ENCODE measurements at places on chromosomes 2 and 18.

GRCh38 chr2:172462849-172463381 is 35.5 kb downstream of the ITGA6 start:
- DNase-seq, result peak; percentile 74

DNA sequence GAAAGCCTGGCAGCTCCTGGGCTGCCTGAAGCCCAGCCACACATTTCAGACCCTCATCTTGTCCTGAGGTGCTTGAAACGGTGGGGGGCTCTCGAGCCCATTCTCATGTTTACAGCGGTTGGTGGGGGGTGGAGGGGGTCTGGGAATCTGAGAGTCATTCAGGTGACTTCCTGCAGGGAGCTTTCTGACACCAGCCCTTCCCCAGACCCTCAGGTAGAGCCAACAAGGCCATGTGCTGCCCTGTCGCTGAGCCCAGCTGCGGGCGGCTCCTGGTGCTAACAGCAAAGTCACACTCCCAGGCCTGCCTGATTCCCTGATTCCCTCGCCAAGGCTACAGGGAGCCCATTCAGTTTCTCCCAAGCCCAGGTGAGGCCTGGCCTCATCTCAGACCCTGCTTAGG is 324.9 kb upstream of the MEX3C start:
- no peak for DNase-seq

- no peak for DNase-seq
These were observed 195.1 kb downstream of the C1D start for GRCh38 chr2:67867735-67868134.

DNA sequence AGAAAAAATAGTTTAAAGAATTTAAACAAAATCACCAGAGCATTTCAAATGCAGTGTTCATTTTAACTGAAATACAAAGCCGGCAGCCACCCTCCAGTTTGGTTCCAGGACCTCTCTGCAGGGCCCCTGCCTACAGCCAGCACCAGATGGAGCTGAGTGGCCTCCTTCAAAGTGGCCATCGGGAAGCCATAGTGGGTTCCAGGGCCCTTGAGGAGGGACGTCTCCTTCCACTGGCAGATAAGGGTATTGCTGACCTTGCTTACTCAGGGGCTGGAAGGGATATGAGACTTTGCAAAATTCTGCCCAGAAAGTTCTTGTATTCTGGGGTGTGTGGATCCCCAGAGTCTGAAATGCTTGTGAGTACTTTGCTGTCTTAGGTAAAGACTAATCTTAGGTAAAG is 205.2 kb upstream of the APCDD1 start:
- no peak for DNase-seq

DNA sequence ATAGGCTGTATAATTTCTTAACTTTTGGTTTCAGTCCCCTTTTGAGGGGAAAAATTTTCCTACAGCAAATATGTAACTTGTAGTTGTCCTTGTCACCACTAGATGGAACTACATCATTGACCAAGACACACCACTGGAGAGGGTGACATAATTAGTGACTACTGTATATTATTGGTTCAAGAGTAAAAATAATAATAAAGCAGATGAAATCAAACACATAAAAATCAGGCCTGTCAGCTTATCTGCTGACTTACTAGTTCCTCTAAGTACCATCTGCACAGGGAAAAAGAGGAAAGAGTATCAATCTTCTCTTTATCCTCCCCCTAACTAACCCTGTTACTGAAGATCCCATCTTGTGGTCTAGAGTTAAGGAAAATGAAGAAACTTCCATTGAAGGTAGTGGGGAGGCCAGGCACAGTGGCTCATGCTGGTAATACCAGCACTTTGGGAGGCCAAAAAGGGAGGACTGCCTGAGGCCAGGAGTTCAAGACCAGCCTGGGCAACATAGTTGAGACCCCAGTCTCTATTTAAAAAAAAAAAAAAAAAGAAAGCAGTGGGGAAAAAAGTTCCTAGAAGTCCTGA is 29.6 kb upstream of the ENOSF1 start:
- DNase-seq, result peak; percentile 60

DNA sequence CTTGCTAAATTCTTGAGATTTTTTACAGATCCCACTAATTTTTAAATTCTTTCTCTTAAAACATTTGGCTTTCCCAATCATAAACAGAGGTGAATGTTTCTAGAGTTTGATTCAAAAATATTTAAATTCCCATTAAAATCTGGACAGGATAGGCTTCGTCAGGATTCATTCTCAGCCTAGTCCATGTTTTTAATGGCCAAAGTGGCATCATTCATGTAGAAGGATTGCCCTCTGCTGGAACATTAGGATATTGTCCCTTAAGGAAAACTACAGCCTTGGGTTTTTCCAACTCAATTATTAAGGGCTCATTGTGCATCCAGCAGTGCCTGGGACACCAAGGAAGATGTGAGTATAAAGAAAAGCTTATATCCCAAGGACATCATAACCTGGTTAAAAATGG is 71.7 kb downstream of the TPGS2 start:
- DNase-seq, result no peak

DNA sequence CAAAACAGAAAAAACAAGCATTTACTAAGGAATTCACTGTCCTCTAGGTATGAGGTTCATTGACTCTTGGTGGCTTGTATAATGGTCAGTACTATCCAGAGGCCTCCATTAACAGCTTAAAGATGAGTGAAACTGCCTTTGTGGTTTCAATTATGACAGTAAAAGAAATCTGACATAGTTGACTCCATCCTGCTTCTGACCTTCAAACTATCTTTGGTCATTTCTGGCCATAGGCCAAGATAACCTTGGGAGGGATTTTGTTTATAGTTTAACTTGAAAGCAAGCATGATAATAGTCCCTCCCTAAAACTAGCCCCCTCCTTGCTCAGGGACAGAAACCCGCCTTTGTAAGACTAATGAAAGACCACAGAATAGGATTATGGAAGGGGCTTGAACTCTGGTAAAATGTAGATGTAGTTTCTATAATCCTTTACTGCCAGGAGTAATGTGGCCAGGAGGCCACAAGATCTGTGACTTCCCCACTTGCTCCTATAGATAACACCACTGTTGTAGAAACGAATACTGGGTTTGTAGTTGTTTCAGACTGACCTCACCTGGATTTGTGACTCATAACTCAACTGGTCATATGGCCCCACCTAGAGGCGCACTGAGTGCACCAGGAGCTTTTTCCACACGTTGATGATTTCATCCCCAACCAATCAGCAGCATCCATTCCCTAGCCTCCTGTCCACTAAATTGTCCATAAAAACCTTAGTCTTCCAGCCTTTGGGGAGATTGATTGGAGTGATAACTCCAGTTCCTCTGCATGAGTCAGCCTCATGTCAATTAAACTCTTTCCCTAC is 8.6 kb upstream of the PLEKHM3 start:
- peak; percentile 35 for DNase-seq

DNA sequence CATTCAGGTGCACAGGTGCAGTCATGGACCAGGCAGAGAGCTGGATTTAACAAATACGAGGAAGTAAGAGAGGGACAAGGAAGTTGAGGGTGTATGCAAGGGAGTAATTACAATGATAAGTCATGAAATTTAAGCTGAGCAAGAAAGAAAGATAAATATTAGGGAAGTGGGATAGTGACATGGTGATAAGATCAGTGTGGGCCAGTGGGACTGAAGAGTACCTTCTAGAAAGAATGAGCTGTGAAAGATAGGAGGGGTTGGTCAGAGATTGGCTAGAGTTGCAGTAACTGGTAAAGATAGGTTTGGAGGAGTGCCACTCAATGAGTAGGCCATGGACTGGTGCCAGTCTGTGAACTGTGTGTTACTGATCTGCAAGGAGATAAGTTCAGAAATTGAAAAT is 200.8 kb upstream of the SIX3 start:
- no peak for DNase-seq

GRCh38 chr2:120750488-120751210 is 15.0 kb downstream of the GLI2 start:
- no peak for DNase-seq

GRCh38 chr2:40120026-40120425 is 331.9 kb downstream of the SLC8A1 start:
- DNase-seq, result no peak

GRCh38 chr2:127651971-127652550 is 6.1 kb downstream of the GPR17 start:
- DNase-seq, result no peak

- no peak for DNase-seq
These were observed 127.4 kb upstream of the AQP4 start for GRCh38 chr18:26992926-26993325.

DNA sequence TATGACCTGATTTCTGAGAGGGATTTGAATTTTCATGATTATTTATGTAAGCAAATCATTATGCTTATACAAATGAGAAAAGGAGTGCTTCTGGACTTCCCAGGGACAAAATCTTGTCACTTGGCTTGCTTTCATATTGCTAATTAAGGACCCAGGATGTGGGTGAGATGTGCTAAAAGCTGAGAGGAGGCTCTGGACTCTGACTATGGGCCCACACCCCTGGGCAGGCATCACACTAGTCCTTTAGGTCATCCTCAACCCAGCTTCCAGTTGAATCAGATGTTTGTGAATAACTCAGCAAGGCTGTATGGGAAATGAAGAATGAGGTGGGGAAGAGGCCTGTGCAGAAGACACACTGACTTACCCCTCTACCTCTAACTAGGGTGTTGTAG is 11.9 kb downstream of the IL1B start:
- no peak for DNase-seq

- DNase-seq, result no peak
These were observed 59.2 kb upstream of the IL1R1 start for GRCh38 chr2:102083393-102083703.

DNA sequence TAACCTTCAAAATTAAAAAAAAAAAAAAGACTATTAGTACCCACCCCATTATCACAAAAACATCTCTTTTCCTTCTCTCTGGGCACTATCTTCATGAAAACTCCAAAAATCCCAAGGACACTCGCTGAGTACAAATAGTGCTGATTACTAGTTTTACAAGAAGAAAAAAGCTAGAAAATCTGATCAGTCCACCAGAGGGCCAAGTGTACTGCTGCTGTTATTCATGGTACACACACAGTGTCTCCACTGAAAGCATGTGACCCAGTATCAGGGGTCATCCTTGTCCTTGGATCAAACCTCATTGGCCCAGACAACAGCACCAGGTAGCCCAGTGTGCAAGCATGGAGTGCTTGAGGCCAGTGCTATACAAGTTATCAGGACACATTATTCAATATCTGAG is 382.7 kb upstream of the KLHL29 start:
- DNase-seq, result no peak

DNA sequence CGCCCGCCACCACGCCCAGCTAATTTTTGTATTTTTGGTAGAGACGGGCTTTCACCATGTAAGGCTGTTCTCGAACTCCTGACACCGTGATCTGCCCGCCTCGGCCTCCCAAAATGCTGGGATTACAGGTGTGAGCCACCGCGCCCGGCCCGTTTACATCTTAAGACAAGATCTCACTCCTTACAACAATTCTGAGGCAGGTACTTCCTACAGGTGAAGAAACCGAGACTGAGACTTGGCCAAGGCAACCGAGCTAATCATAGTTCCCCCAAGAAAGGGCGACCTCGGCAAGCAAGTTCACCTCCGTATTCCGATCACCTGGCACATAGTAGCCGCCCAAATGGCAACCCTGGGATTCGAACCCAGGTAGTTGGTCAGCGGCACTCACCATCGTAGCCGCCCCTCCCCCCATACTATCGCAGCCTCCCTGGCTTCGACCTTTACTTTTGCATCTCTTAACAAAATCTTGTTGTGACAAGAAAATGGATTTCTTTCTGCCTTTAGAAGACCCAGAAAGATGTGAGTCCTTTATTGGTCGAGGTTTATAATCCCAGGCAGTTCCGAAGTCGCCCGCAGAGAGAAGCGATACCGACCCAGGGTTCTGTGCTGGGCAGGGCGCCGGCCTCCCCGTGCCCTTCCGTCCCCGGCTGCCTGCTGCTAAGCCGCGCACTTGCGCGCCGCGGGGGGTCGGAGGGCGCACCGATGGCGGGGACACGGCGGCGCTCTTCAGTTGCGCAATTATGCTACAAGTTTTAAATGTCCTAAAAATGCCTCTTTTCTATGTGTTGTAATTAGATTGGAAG is 1.1 kb upstream of the FZD5 start:
- DNase-seq, result no peak

- DNase-seq, result no peak
These were observed 6.9 kb upstream of the CXCR4 start for GRCh38 chr2:136124805-136125204.

GRCh38 chr2:95316466-95317122 is 19.4 kb downstream of the KCNIP3 start:
- DNase-seq, result no peak

GRCh38 chr2:221025398-221025797 is 546.7 kb downstream of the EPHA4 start:
- DNase-seq, result no peak

DNA sequence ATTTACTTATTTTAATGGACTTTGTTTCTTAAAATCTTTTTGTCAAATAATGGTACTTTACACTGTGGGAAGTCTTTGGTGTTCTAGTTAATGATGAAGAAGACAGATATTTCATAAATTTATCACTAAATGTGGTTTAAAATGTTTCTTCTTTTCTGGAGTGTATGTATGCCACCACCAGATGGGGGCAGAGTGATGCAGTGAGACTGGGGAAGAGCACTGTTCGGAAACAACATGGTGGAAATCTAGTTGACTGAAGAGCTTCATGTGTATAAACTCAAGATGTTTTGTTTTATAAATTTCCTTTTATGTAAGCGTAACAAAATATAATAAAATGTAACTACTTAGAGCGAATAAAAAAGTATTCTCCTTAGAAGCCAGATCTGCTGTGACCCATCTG is 195.1 kb downstream of the KCNE4 start:
- no peak for DNase-seq

DNA sequence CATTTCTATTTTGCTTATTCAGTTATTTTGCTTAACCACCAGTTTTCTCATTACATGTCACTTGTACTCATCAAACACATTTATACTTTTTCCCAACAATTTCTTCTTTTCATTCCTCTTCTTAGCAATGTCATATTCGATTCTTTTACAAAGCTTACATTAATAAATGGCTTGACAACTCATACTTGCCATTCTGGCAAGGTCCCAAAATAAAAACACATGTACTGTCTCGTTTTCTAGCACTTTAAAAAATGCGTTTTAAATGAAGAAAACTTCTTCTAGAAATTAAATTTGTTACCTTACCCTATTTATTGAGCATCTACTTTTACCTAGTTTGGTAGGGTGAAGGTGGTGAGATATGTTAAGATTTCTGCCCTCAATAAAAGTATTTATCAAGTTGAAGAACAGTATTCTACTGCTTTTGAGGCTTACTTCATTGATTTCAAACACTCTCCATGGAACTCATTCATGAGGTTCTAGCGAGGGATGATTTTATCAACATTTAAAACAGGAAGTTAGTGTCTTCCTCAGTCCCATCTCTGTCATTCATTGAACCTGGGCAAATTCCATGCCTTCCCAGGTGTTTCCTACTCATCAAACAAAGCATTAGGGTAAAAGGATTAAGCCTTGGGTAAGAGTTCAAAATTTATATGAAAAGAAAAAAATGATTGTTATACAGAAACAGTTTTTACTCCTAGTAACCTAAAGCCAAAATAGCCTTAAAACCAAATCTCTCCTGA is 52.6 kb downstream of the CALCRL start:
- no peak for DNase-seq

- no peak for DNase-seq
These were observed 98.6 kb downstream of the CDH2 start for GRCh38 chr18:28078298-28078697.

- DNase-seq, result no peak
These were observed 251.4 kb upstream of the UBE2E3 start for GRCh38 chr2:180728928-180729559.

Data from CD4-positive, alpha-beta T cell treated with Interleukin-4 for 4 hours (primary cell).